Omental fat pad (tissue), 4 donors: ENCODE measurements at places on chromosomes 11 and 22. TPM values are rescaled to one million over a fixed set of nuclear protein-coding genes. Genes with fewer than 3 reads are reported as not detected.

Gene ADORA2A
- 1.7 TPM for total RNA-seq

DNA sequence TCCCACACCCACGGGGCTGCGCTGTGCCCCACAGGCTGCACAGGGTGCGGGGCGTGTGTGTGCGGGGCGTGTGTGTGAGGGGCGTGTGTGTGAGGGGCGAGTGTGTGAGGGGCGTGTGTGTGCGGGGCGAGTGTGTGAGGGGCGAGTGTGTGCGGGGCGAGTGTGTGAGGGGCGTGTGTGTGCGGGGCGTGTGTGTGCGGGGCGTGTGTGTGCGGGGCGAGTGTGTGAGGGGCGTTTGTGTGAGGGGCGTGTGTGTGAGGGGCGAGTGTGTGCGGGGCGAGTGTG, 86.7 kb downstream of the WNT7B start:
- no peak for DNase-seq

GRCh38 chr11:57429946-57430345, 3.0 kb upstream of the SLC43A3 start:
- DNase-seq: no peak

DNA sequence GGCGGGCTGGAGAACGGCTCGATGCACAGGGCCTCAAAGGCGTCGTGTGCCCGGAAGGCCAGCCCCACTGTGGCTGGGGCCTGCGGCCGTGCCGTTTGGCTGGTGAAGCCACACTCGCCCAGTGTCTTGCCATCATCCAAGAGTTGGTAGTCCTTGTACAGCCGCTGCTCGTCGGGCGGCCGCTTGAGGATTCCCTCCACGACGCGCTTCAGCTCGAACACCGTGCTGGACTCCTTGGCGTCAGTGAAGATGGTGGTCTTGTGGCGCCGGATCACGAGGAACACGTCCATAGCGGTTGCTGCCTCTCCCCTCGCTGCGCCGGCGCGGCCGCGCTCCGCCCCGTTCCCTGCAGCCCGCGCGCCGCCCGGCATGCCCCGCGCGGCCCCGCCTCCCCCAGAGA, 30.3 kb upstream of the PRDM10 start:
- no peak for DNase-seq
